ENCODE measurements at places on chromosomes 5 and 9.

DNA sequence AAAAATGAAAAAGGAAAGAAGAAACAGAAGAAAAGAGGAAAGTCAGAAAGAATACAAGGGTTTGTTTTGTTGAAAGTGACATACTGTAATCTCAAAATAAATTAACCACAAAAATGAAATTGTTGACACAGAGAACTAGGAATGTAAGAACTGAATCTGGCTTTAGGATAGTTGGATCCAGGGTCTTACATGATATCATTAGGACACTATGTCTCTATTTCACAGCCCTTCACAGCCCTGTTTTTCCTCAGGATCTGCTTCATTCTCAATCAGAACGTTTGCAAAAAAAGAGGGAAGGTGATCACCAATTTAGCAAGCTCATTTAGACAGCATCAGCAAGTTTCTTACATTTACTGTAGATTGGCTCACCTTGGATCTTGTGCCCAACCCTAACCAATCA is 188.5 kb upstream of the NREP start:
- DNase-seq = no peak

DNA sequence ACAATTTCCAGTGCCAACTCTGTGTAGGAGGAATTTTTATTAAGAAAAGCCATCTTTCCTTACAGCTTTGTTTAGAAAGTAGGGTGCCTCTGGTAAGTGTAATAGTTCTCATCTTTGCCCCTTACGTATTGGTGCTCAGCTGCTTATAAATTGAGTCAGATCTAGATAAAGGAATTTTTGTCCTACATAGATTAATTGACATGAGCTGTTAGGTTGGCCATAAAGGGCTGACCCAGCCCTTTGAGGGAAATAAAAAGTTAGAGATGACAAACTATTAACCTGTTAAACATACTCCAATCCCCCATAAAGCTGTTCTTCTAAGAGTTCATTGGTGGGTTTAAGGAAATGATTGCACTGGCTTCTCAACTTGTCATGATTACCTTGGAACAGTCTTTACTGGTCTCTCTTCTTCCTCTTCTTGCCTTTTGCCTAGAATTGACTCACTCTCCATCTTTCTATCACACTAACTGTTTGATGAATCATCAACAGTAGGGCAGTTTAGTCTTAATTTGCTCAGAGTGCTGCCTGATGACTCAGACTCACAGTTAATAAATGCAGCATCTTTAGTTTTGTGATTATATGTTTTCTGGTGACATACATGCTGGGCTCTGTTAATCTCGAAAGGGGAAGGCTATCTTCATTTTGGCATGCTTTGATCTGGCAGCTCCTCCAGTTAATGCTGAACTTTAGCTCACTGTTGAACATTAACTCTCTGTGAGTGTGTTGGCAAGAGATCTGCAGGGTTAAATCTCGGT is 51.7 kb downstream of the ARHGAP26 start:
- DNase-seq = no peak

DNA sequence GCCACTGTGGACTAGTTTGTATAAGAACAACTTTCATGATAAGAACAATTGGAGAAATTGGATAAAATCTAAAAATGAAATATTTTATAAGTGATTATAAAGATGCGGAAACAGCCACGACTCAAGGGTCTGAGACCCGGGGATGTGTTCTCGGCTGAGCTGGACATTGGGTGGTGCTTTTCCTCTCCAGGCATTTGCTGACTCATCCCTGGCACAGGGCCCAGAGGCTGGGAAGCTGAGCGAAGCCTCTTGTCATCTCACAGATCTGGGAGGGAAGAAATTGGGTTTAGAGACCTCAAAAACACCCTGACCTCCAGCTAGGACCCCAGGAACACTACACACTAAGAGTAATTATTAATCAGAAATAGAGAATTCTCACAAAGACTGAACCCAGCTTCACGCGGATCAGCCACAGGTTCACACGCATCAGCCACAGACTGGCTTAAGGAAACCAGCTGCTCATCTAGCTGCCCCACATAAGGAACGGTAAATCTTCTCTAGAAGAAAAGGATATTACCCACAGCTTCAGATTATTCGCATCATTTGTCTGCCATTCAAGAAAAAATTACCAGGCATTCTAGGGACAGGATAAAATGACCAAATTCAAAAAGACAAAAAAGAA is 2.8 kb upstream of the OR2V1 start:
- DNase-seq = no peak

GRCh38 chr5:116475338-116475737 is 99.3 kb downstream of the SEMA6A start:
- no peak for DNase-seq

GRCh38 chr5:74919487-74919886 is 53.3 kb upstream of the FAM169A start:
- peak; percentile 55 for DNase-seq

DNA sequence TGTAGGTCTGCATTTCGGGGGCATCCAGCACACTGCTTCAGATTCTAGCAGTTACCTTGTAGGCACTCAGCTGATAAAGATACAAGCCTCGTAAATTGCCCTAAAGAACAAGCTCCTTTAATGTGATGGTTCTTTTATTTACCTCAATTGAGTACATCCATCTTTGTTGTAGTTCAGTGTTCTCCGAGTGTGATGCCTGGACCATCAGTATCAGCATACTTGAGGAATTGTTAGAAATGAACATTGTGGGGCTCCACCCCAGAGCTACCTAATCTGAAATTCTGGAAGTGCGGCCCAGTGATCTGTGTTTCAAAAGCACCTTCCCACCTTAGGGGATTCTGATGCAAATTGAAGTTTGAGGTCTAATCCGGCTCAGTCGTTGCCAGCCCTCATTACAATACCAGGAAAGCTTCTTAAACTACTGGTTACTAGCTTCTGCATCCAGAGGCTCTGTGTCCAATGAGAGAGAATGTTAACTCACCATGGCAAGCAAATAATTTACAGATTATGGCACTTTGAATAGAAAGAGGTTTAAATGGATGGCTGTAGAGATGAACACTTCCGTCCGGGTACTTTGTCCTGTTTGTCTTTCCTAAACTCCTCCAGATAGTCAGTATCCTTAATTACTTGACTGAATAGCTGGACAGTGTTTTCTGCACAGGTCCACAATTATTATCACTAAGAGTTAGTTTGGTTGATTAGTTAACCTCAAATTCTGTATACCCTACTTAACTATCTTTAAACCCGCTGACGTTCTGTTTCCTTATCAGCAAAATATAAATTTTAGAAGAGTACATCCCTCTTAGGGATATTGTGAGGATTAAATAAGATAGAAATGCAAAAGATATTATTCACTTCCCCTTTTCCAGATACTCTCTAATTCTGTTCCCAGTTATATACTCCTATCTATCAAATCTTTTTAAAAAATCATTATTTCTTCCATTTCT is 47.9 kb downstream of the RAI14 start:
- DNase-seq = no peak

- no peak for DNase-seq
Measured at GRCh38 chr9:77215874-77216273, 38.5 kb downstream of the VPS13A start.

All from germinal center (tissue), 1 donor.